Suppressor macrophage (primary cell): ENCODE measurements at places on chromosomes 3 and 15.

DNA sequence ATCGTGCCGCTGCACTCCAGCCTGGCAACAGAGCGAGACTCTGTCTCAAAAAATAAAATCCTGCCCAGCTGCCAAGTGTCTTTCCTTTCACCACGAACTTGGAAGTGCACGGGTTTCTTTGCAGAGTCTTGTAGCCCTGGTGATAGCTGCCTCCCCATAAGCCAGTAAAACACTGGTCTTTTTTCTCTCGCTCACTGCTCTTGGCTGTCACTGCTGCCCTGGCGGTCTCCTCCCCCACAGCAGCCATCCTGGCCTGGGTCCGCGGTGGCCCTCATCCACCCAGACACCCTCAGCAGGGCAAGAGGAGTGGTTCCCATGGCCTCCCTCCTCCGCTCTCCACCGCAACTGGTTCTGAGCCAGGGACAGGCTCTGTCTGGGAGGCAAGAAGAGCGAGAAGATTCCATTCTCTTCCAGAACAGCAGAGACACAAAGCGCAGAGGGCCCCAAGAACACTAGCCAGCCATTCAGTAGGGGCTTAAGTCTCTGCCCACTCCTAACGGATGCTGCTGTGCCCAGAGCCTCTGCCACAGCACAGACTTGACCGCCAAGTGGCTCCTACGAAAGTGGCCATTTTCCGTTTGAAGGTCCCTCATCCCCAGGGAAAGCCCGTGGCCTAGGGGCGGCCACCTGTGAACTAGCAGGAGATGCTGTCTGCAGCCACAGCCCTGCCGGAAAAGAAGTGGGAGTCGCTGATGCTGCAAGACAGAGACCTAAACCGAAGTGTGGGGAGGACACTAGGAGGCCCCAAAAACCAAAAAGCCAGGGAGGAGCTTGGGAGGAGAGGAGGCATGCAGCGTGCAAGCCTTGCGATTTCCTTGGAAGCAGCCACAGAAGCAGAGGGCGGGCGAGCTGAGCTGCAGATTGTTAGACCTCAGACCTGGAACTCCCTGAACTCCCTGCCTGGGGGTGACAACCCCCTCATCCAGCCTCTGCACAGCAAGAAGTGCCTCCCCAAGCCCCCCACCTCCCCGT, 44.1 kb downstream of the KLHL25 start:
- no peak for DNase-seq

DNA sequence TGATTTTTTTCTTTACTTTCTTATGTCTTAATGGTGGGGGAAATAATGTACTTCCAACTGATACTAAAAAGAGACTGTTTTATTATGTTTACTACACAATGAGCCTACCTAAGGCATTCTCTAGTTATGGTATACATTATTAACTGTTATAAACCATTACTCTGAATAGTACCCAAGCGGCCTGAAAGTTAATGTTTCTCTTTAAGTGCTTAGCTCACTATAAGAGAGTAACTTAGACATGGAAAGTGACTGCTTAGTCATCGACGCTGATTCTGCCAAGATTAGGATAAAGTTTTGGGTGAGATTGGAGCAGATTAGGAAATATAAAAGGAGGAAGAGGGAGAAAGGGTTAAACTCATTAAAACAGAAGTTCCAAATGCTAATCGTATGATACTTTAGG, 365.0 kb downstream of the NLGN1 start:
- no peak for DNase-seq

- no peak for DNase-seq
These were observed 47.2 kb downstream of the DIPK2A start for GRCh38 chr3:144018776-144019175.

DNA sequence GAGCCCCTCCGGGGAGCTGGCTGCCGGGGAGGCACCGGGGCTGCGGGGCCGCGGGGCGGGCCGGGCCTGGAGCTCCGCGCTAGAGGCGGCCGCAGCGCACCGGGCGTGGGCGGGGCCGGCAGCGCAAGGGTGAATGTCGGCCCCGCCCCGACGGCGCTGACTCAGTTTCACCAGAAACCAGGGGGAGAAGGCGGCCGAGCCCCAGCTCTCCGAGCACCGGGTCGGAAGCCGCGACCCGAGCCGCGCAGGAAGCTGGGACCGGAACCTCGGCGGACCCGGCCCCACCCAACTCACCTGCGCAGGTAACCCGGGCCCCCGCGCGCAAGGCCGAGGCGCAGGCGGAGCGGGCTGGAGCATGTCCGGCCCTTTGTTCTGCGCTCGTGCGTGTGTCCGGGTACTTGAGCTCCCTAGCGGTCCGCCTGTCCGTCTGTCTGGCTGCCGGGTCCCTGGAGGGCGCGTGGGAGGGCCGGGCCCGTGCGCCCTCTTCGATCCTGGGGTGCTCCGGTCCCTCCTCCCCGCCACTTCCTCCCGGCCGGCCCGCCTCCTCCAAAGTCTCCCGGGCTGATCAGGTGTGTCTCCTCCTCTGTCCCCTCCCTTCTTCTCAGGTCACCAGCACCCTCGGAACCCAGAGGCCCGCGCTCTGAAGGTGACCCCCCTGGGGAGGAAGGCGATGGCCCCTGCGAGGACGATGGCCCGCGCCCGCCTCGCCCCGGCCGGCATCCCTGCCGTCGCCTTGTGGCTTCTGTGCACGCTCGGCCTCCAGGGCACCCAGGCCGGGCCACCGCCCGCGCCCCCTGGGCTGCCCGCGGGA, at the start of gene SPINT1:
TSS of gene SPINT1 (plus strand) at position 164 of the 811 bp plus-strand sequence. CDS start at position 671, 507 bp downstream.
- peak; percentile 54 for DNase-seq

- no peak for DNase-seq
These were observed 10.8 kb downstream of the UMPS start for GRCh38 chr3:124741027-124741426.
